Kidney (tissue), 22 donors: ENCODE measurements at places on chromosomes 7 and 10. TPM values are rescaled to one million over a fixed set of nuclear protein-coding genes. Genes with fewer than 3 reads are reported as not detected.

IQUB gene
- polyA plus RNA-seq: 1.8 TPM

MGAM2 gene
- polyA plus RNA-seq: not detected

ZNF503 gene
- 45.8 TPM for polyA plus RNA-seq

GRCh38 chr7:8742837-8743236 is 309.4 kb downstream of the NXPH1 start:
- DNase-seq: no peak

DNA sequence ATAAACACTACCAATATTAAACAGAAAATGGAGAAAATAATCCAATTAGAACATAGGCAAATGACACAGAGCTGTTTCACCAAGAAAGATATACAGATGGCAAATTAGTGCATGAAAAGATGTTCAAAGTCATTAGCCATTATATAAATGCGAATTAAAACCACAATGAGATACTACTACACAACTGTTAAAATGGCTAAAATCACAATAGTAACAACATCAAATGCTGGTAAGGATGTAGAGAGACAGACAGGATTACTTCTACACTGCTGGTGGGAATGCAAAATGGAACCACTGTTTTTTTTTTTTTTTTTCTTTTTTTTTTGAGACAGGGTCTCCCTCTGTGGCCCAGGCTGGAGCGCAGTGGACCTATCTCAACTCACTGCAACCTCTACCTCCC is 114.9 kb upstream of the RHEB start:
- DNase-seq: no peak

- DNase-seq: no peak
Observed at GRCh38 chr7:22783421-22783820, 39.2 kb downstream of the TOMM7 start.

DNA sequence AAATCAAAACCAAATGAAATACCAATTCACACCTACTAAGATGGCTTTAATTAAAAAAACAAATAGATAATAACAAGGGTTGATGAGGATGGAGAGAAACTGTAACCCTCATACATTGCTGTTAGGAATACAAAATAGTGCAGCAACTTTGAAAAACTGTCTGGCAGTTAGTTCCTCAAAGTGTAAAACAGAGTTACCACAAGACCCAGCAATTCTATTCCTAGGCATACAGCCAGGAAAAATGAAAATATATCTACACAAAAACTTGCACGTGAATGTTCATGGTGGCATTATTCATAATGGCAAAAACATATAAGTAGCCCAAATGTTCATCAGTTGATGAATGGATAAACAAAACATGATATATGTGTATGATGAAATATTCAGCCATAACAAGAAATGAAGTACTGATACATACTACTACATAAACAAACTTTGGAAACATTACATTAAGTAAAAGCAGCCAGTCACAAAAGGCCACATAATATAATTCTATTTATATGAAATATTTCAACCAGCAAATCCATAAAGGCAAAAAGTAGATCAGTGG is 83.5 kb downstream of the BRAF start:
- DNase-seq: no peak

GRCh38 chr10:14671386-14671831 is 103.3 kb downstream of the FAM107B start:
- no peak for DNase-seq

DNA sequence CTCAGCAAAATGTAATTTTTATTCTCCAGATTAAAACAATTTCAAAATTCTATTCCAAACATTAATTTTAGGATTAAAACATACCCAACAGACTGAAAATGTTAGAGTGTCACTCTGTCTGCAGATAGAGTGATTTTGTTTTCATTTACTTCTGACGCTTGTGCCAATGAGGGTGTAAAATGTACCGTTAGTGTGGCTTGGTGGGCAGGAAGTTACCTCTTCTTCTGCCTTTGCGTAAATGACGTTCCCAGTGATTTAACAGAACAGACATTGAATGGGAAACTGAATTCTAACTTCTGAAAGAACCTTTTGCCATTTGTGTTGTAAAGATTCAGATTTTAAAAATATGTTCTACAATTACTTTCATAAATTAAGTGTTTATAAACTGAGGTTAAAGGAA is 47.0 kb upstream of the DRGX start:
- no peak for DNase-seq

GRCh38 chr10:1464881-1465417 is 272.4 kb downstream of the ADARB2 start:
- peak; percentile 82 for DNase-seq

DNA sequence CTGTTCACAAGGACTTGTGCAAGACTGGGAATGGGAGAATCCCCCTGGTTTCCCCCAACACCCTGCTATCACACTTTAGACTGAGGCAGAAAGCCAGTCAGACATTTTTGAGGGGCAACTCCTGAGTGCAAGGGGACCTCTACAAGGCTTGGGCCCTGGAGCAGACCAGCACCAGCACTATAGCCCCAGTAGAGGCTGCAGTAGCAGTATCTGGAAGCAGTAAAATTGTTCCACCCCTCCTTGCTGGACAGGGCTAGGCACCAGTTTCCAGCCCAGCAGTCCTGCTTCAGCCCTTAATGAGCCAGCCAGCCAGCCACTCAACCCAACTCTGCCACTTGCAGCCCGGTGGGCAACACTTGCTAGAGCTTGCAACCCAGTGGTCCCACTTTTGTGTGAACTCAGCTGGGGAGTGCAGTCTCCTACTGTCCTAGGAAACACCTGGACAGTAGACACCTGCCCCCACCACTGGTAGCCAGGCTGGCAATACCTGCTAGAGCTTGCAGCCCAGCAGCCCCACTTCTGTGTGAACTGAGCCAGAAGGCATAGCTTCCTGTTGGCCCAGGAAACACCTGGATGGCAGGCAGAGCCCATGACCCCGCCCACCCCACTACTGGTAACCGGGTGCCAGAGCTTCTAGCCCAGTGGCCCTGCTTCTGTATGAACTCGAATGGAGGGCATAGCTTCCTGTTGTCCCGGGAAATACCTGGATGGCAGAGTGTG is 65.0 kb downstream of the FBXL13 start:
- DNase-seq: no peak

- peak; percentile 10 for DNase-seq
Observed at GRCh38 chr7:44376429-44377133, 51.2 kb upstream of the CAMK2B start.

DNA sequence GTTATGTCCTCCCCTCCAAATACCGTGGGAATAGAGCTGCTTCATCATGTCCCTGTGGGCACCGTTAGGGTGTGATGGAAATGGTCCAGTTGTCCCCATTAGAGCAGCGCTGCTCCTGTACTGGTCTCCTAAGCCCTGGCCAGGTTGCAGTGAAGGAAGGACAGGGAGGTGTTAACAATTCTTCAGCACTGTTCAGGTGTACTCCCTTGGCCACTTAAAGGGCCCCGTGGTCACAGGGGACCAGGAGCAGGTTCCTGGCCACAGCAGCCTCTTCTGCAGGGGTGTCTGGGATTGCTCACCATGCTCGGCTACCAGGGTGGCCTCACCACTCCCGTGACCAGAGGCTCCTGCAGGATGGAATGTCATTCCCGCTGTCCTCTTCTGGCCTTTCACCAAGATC is 65.8 kb downstream of the MINDY4 start:
- no peak for DNase-seq

GRCh38 chr10:93346694-93347093 is 135.4 kb downstream of the MYOF start:
- DNase-seq: peak; percentile 40

DNA sequence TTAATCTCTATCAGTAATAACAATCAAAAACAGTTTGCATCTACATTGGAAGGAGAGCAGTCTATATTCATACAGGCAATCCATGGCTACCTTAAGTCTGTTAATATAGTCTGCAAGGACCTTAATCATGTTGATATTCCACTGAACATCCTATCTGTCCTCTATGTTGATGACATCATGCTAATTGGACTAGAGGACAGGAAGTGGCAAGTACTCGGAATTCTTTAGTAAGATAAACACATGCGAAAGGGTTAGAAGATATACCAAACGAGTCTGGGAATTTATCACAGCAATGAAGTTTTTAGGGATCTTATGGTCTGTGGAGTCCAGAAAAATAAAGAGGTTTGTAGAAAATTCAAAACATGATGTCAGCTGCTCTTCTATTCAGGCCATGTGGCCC is 11.3 kb upstream of the SAMD9L start:
- DNase-seq: no peak

DNA sequence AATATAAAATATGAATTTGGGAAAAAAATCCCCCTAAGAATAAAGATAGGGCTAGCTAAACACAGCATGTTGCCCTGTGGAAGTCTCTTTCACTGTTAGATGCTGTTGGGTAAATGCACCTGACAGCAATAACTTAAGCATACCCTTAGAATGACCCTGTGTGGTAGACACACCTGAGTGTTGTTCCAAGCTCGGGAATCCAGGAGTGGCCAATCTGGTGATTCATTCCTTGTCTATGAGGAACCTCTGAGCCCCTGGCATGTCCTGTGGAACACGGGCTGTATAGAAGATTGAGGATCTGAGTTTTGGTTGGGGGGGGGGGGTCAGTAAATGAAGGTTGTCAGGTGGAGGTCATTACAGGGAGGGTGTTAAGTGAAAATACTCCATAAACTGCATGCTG is 730.0 kb upstream of the IGFBP3 start:
- DNase-seq: no peak
